Hippocampal formation (tissue), 2 donors: ENCODE measurements at places on chromosomes 16 and 17.

GRCh38 chr17:6823011-6823442, 8.5 kb downstream of the TEKT1 start:
- no peak for DNase-seq

DNA sequence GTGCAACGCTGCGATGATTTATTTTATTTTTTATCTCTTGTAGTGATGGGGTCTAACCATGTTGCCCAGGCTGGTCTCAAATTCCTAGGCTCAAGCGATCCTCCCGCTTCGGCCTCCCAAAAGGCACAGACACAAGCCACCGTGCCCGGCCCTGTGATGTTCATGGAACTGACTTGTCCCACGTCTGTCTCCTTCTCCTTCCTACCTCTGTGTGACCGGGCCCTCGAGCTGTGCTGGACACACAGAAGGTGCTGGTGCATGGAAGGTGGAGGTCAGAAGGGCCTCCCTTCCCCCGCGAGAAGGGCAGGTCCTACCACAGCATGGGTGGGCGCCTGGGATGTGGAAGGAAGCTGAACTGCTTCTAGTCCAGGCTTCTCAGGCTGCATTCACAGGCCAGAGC, 88.0 kb downstream of the SEC14L1 start:
- no peak for DNase-seq

DNA sequence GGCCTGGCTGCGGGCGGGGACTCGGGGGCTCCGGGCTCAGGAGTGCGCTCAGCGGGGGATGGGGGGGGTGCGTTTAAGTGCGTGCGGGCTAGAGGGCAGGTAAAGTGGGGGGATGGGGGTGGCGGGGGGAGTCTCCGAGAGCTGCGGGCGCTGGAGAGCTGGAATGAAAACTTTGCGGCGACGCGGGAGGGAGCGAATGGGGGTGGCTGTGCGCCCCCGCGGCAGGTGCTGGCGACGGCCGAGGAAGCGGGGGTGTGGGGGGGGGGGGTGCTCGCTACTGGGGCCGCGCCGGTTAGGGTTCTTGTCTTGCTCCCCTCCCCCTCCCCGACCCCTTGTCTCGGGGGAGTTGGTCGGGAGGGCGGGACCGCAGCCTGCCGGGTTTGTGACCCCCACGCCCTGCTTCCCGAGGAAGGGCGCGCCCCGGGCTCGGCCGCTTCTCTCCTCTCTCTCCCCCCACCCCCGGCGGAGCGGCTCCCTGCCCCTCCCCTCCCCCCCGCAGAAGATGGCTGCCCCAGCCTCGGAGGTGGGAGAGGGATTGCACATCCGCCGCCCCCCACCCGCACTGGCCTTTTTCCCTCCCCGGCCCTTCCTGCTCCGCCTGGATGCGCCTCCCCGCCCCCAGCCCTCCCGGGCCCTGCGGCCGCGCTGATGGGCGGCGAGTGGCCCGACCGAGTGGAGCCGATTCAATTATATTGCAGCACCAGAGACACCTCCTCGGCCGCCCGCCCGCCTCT, 649 bp downstream of the GSE1 start:
- DNase-seq: no peak

- no peak for DNase-seq
These were observed 29.3 kb downstream of the ALDH3A2 start for GRCh38 chr17:19677736-19678379.

DNA sequence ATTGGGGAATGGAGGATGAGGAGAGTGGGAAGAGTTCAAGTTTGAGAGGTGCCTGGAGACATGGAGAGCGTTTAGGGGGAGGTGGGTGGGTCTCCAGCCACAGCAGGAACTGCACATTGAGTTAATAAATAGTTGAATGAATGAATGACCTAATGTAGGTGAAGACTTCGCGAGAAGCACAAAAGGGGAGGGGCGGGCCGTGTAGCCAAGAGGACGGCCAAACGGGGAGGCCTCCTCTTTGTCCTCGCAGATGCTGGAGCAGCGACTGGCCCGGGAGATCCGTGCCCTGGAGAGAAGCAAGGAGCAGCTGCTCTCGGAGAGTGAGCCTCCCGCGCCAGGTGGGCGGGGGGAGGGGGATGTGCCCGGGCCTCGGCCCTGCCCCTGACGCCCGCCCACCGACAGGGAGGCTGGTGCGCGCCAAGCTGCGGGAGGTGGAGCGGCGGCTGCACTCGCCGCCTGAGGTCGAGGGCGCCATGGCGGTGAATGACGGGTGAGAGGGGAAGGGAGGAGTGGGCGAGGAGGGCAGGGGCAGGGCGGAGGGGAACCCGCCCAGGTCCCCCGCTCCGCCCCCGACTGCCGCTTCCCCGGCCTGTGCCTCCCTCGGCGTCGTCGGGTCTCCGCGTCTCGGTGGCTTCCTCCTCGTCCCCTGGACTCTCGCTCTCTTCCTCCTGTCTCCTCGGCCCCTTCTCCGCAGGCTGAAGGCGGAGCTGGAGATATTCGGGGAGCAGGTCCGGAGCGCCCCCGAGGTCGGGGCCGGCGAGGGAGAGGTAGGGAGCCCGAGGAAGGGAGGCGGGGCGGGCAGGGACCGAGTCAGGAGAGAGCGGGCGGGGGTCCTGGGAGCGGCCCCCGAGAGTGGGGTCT, 12.9 kb downstream of the SYCE1L start:
- no peak for DNase-seq

DNA sequence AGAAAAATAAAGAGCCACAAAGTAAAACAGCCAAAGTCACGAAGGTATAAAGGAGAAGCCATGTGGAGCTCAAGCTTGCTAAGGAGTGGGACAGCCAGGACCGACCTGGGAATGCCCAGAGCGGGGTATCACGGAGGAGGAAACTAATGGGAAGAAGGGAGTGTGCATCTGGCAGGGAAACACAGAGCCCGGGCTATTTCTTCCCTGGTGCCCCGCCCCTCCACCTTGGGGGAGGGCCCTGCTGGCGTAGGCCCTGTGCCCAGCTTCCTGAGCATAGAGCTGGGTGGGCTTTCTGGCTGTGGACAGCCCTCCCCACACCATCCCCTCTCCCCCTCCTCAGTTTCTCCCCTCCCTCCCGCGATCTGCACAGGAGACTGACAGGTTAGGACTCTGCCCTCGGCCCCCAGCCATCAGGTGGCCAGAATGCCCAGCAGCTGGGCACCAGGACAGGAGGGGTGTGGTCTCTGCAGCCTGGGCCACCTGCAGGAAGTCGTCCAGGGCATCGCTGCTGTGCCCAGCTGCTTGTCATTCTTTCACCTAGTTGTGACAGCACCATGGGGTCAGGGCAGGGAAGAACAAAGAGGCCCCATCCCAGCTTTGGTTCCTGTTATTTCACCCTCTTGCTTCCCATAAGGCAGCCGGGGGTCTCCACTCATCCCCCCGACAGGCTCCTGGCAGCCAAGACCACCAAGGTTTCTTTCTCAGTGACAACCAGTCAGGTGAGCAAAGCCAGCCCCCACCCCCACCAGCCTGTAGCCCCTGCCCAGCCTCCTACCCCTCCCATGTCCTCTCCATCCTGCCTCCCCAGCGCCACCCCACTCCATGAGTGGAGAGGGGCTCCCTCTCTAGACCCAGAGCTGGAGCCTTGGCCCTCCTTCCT, 7.1 kb upstream of the DCAF7 start:
- no peak for DNase-seq

DNA sequence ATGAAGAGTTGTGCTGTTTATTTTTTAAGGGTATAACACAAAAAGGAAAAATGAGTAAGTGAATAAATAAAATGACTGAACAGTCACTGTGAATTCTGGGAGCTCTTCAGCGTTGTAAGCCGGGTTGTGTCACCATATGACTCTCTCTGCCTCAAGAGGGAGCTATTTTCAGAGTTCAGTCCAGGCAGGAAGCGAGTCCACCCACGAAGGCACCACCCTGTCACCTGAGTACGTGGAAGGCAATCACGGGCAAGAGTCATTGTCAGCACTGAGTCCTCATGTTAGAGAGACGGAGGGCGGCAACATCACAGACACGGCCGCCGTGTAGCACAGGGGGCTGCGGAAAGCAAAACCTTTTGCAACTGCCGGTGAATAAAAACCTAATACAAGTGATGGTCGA, 227.6 kb downstream of the UTP18 start:
- DNase-seq: no peak

- no peak for DNase-seq
These were observed 224.0 kb downstream of the IRX3 start for GRCh38 chr16:54062361-54063278.

GRCh38 chr17:60154616-60155426, 5.0 kb downstream of the CA4 start:
- DNase-seq: no peak

- DNase-seq: no peak
These were observed 62.0 kb downstream of the ENGASE start for GRCh38 chr17:79136596-79136995.

GRCh38 chr17:17137731-17138585, 68.2 kb downstream of the PLD6 start:
- DNase-seq: no peak

DNA sequence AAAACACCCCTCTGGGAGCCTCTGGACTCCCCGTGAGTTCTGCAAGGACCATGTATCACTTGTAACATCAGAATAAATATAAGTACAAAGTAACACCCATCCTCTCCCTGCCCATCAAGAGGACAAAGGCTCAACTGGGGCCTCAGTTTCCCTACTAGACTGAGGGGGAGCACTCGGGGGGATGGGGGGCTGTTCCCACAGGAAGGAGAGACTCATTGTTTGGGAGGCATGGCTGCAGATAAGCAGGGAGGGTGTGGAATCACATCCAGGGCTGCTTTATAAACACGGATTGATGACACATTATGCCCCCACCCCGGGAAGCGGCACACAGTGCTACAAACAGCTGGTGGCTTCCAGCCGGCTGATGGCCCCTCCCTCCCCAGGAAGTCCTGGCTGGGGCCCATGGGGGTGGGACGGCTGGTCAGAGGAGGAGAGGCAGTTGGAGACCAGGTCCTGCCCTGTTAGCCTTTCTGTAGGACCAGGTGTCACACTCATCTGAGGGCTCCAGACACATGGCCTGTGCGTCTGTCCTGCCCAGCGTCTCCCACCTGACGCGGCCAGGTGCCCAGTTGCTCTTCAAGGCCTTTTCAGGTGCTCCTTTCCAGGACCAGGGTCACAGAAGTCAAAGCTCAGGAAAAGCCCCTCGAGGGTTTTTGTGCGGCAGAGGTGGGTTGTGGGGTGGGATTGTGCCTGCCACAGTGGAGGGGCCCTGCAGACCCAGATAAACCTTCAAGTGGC, 1.3 kb upstream of the MPG start:
- DNase-seq: no peak

DNA sequence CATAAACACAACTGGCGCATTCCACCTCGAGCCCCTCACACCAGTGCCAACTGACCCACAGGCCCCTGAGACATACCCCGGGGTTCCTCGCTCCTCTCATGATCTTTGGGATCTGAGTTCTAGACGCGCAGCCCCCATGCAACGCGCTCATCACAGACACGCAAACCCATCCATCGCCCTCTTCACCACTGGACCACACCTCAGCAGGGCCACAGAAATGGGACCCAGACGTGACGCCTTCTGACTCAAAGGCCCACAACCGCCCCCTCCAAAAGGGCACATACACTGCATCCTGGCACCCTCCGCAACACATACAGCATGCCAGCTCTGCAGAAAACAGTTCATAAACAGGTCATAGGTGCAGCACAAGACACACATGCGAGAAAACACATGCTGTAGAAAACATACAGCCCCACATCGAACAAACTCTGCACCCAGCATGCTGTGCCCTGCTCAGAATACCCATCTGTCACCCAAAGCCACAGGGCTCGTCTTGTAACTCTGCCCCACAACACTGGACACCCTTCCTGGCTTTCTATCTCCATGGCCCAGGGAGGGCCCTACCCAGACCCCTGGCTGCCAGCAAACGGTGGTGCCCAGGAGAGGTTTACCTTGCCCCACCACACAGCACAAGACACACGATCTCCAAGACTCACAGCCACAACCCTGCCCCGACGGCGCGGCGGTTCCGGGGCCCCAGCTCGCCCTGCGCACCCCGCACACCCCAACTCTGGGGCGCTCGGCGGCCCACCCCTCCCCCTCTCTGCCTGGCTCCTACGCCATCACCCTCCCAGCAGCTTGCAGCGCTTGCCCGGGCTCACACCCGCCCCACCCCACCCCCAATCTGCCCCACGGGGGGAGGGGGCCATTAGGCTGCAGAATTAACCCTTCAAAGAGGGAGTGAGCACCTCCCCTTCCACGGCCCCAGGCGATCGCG, 887 bp downstream of the ZBTB4 start:
- peak; percentile 50 for DNase-seq

DNA sequence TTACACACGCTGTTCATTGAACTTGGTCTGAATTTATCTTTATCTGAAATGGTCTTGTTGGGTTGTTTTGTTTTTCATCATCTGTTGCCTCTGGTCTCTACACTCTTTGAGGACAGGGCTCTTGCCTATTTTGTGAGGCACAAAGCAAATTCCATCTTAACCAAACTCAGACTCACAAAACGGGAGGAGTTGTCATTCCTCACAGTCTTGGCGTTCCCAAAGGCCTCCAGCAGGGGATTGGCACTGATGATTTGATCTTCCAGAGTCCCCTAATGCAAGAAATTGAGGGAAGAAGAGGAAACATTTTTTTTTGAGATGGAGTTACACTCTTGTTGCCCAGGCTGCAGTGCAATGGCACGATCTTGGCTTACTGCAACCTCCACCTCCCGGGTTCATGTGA, 8.7 kb downstream of the MYH3 start:
- DNase-seq: no peak

GRCh38 chr17:33038740-33039139, 47.1 kb downstream of the SPACA3 start:
- no peak for DNase-seq

- no peak for DNase-seq
These were observed 353.3 kb downstream of the SEC14L1 start for GRCh38 chr17:77493901-77494663.

GRCh38 chr16:80389338-80389737, 151.5 kb upstream of the DYNLRB2 start:
- DNase-seq: no peak

DNA sequence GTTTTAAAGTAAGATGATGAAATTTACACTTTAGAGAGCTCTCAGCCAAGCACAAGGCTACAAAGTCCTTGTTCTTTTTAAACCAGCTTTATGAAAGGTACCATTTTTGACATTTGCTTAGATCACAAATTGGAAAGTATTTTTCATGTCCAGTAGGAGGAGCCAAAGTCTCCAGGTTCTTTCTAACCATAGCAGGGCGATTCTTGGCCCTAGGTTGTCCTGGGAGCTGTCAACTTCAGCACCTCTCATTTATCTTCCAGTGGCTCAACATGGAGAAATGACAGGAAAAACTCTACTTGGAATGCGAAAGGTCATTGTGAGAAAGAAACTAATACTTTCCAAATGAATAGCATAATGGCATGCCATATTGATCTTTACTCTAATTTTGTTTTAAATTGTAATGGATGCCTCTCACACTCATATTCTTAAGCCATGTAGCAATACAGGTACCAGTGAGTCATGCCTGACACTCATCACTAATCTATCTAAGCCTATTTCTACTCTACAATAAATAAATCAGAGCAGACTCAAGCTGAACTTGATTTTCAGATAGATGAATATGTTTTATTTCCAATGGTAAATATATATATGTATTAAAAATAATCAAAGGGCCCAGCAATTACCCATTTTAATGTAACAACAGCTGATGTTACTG, 919.1 kb upstream of the EEF2KMT start:
- no peak for DNase-seq

DNA sequence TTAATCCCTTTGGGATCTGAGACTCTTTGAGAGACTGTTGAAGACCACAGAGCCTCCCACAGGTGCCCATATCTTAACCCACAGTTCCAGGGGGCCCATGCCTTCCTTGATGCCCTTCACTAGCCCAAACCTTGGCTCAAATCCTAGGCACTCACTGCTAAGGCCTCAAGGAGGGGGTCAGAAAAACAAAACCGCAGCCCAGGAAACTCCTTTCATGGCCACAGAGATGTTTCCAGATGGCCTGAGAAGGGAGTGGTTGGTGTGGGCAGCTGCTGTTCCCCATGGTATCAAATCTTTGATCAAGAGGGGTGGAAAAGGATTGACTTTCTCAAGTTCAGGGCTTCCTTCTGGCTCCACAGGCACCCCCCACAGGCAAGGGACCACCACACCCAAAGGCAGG, 44.7 kb downstream of the CDH1 start:
- DNase-seq: no peak
